Upper lobe of right lung (tissue), 1 donor: ENCODE measurements at places on chromosomes 11 and 22. TPM values are rescaled to one million over a fixed set of nuclear protein-coding genes. Genes with fewer than 3 reads are reported as not detected.

The CHRNA10 gene
- 1.2 TPM for total RNA-seq

The PLCB3 gene
- total RNA-seq = 32.4 TPM

The IGLL1 gene
- not detected for total RNA-seq

The OR10D3 gene
- not detected for total RNA-seq

The RIMBP3C gene
- total RNA-seq = 0.41 TPM

The BRD1 gene
- total RNA-seq = 39.0 TPM

The TCP11L1 gene
- total RNA-seq = 15.7 TPM

The CFAP300 gene
- 2.3 TPM for total RNA-seq

The CRYBB2 gene
- not detected for total RNA-seq

The NCF4 gene
- total RNA-seq = 37.0 TPM

The PKP3 gene
- total RNA-seq = 40.4 TPM

The CCDC157 gene
- total RNA-seq = 2.7 TPM

The FAT3 gene
- total RNA-seq = 6.9 TPM

The CDKN1C gene
- 42.1 TPM for total RNA-seq

The CEP57 gene
- total RNA-seq = 33.8 TPM

The MAML2 gene
- total RNA-seq = 27.5 TPM

The KLHL35 gene
- 3.4 TPM for total RNA-seq
